NCI-H460 (cell line): ENCODE measurements at places on chromosomes 6 and 20. TPM values are rescaled to one million over a fixed set of nuclear protein-coding genes. Genes with fewer than 3 reads are reported as not detected.

Gene RNF182
- total RNA-seq, result 0.17 TPM in 1 of 2 replicates, not detected in the other

Gene CRYBG1
- total RNA-seq, result 5.1 and 5.5 TPM in 2 replicates

Gene MTFR2
- 5.7 and 6.0 TPM in 2 replicates for total RNA-seq

Gene HDGFL1
- not detected in 2 replicates for total RNA-seq

Gene TOMM34
- 52.9 and 58.0 TPM in 2 replicates for total RNA-seq
